ENCODE measurements at places on chromosomes 7 and 10.
A peak's percentile ranks its signal among the peaks of the same experiment; 100 is the strongest.

GRCh38 chr7:37421861-37422500, 26.7 kb downstream of the ELMO1 start:
- DNase-seq = no peak

GRCh38 chr10:6624392-6624791, 44.3 kb upstream of the PRKCQ start:
- no peak for DNase-seq

- no peak for DNase-seq
These were observed 217.7 kb upstream of the ETV1 start for GRCh38 chr7:14207138-14207537.

- DNase-seq = peak; percentile 76
These were observed 142.5 kb upstream of the TCERG1L start for GRCh38 chr10:131453721-131454634.

DNA sequence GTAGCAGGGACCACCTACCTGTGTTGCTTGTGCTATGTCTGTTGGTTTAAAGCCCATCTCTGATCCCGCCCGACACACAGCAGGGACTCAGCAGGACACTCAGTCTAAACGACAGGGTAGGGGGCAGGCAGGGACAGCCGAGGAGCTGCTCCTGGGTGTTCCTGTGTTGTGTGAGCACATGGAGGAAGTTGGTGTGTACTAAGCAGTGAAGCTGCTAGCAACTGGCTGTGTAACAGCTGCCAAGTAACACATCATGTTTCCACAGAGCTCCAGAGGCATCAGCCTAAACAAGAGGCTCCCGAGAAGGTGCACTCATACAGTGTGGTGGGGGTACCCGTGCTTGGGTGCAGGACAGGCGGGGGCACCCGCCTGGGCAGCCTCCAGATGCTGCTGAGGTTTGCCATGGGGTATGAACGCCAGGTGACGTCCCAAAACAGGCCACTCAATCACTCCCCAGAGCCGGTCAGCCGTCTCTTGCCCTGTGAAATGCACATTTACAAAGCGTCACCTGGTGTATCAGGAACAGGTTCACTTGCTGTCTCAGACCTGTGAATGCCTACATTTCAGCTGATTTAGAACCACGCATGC, 59.6 kb downstream of the PTPRN2 start:
- no peak for DNase-seq

GRCh38 chr10:79078367-79079053, 9.7 kb downstream of the ZMIZ1 start:
- no peak for DNase-seq

- no peak for DNase-seq
These were observed 396.3 kb upstream of the POM121L12 start for GRCh38 chr7:52639126-52639525.

DNA sequence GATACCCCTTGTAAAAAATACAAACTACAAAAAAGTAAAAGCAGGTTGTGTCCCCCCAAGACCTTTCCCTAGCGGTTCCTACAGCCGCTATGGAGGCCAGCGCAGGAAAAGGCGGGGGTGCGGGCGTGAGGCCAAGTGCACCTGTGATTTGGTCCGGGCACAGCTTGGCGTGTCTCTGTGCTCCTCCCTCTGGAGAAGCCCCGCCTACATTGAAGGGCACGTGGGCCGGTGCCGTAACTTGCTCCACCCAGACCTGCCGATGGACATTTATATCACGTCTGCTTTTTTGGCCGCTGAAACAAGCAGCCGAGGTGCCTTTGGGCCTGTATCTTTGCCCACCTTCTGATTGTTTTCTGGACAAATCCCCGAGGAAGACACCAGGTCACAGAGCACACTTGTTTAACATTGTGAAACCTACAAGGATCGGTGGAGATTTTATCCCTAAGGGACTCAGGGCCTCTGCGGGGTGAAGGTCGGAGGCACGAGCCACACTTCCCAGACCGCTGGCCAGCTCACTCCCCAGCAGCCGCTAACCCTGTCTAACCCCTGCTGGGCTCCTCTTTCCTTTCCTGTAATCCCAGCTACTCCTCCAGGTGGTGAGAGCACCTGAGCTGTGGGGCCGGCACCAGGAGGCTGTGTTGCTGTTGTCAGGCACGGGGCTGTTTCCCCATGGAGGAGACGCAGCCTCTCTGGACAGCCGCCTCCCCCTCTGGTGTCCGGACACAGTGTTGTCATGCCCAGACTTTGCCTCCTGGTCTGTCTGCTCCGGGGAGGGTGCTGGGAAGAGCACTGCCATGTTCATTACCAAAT, 18.8 kb upstream of the INPP5A start:
- no peak for DNase-seq

DNA sequence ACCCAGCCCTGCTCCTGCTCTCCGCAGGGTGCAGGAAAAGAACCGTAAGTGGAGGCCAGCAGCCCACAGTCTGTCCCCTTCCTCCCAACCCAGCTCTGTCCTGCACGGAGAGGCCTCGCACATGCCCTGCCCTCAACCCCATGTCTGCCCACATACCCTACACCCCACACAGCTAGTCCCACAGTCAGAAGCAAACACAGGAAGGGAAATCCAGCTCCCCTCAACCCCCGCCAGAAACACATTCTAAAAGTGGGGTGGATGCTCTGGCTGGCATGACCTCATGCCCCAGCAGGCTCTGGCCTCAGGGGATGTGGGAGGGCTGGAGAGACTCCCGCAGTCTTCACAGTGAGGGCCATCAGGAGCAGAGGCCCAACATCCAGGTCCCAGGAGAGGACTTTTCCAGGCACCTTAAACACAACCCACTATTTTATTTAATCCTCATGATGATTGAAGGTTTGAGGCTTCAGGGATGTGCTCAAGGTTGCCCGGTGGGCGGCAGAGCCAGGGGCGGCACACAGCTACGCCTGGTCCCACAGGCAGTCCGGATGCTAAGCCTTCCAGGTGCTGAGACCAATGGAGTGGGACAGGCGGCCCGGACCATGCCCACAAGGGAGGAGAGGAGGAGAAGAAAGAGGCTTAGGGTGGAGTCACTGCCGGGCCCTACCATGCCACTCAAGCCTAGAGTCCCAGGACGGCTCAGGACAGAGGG, 29.9 kb downstream of the CALML5 start:
- DNase-seq = no peak

DNA sequence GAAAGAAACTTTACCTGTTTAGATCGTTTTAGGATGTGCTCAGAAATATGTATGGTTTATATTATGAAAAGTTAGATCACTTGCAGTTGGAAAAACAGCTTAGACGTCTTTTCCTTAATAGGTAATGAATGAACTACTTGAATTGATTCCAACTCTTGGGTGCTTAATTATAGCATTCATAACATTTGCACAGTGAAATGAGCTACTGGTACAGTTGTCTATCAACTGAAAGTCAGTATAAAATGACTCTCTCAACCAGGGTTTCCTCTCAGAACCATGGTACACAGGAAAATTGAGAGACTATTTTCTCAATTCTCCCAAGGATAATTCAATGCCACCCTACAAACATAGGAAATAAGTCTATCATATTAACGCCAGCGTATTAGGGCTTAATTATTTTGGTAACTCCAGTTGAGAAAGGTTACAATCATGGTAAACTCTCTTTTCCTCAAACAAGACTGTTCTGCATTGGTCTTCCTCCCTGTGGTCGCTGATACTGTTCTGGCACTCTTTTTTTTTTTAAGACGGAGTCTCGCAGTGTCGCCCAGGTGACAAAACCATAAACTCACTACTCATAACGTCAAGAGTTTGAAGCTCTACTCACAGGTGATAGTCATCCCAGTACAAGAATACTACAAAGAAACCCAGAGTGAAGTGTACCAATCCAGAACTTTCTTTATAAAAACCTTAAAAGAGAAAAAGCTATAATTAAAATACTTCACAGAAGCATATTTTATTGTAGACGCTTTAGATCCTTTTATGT, 2.0 kb downstream of the ANLN start:
- no peak for DNase-seq

DNA sequence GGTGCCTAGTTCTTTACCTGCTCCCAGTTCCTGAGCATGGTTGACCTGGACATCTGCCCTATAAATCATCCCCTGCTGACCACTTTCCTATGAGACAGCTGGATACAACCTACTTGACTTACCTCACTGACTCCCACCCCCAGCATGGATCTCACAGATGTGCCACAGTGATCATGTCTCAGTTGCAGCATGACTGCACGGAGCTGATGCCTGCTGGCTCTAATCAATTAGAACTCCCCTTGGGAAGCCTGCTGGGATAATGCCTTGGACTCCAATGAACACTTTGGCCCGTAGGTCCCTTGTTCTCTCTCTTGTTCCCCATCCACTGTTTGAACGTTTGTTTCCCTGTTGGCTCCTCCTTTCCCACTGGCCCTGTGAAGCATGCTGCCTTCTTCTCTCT, 271.2 kb upstream of the IGFBP3 start:
- no peak for DNase-seq

DNA sequence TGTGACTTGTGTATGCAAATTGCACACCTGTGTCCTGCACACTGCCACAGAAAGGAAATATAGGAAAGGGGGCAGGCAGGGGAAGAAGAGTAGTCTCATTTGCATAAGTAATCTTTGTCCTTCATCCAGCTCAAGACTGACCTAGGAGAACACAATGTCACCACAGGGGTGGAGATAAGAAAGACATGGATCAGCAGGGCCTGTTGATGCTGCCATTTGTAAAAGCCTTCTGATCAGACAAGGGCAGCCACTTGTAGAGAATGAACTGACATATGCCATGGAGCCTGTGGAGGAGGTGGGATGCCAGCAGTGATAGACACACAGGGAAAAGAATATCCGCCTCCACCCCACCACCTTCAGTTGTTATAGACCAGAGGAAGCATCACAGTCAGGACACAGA, 528.9 kb downstream of the HTR7 start:
- DNase-seq = no peak

DNA sequence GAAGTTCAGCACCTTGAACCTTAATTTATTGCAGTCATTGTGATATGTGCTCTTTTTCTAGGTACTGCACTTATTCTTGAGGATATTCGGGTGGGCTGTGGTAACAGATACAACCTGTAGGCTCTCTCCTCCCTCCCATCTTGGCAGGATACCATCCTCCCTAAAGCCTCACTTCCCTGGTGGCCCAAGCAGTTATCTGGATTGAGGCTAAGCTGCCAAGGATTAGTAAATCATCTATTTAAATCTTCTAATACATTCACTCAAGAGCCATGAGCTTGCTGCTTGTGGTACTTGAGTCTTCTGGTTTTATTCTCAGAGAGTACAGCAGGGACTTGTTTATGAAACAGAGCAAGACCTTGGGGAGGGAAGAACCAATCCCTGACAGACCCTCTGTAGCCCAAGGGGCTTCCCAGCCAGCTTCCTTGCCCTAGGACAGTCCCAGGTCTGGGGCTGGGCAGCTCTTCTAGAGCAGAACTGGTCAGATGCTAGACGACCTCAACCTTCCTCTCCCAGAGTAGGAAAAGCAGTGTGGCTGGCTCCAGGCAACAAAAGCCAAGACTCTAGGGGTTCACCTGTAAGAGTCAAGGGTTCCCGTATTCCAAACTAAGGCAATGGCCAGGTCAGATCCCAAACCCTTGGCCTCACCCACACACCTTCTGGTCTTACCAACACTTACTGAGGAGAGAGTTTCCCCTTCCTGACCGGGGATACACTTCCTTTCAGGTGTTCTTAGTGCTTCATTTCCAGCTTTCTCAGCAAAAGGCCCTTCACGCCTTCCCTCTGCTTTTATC, 21.3 kb downstream of the WNT8B start:
- DNase-seq = no peak

GRCh38 chr10:96125142-96125515, 5.0 kb upstream of the ZNF518A start:
- DNase-seq = no peak

- DNase-seq = no peak
These were observed 330.0 kb downstream of the RNLS start for GRCh38 chr10:88253128-88253527.

DNA sequence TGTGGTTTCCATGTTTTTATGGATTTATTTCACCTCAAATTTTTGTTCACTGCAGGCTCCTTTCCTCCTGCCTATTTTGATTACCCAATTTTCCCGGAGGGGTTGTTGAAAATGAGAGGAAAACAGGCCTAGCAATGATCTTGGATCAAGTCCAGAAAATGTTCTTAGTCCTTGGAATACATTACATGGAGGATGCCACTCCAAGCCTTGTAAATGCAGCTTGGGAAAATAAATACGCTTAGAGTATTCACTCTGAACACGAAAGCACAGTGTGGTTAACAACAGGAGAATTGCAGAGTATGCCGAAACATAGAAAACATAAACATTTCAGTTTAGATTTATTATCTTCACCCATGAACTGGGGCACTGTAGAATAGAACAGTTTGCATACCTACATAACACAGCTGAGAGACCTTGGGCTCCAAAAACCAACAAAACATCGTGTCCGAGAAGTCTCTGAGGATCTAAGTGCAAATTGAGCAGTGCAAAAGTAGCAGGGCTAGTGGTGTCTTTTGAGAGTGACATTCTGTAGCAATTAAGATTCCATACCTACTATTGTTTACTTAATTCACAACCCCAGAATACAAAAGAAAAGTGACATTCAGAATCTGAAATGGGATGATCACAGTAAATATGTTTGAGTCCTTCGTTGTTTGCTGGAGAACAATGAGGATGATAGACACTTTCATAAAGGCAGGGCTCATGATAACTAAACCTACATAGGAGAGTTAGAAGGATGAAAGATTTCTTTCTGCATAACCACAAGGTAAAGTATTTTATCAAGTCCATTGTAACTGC, 7.6 kb upstream of the CD36 start:
- DNase-seq = no peak

DNA sequence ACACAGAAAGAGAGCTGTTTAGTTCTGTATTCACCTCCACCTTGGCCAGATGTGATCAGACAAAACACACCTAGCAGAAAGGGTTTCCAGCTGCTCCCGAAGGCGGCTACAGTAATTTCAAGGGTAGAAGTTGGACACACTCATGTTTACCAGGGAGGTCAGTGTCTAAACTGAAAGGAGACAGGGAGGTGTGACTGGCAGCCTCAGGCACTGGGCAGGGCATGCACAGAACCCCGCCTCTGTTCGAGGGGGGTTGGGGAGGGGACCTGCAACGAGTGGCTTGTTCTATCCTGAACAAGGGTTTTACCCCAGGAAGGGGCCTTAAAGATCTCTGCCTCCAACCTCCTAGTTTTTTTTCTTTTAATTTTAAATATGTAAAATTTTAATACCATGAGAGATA, 49.6 kb downstream of the BPGM start:
- DNase-seq = no peak

- DNase-seq = no peak
These were observed 228.6 kb downstream of the FGFR2 start for GRCh38 chr10:121369616-121370015.
